ENCODE measurements at places on chromosomes 7 and 10. TPM values are rescaled to one million over a fixed set of nuclear protein-coding genes. Genes with fewer than 3 reads are reported as not detected.

DNA sequence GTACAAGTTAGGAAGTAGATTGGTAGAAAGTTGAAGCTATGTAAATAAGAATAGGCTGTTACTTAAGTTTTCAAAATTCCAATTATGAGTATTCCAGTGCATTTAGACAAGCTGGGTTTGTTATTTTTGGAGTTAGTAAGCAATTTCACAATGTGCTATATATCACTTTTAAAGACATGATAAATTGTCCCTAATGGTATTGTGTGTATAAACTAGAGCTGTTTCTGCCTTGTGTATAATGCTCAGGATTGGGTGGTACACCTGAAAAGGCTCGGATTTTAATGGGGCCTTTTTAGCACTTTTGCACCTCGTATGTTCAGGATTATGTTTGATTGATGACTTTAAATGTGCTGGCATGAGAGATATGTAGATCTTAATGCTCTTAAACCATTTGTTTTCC lies 175.8 kb downstream of the VTI1A start:
- no peak for DNase-seq

The PRPS1L1 gene
- polyA plus RNA-seq: not detected

GRCh38 chr7:1526271-1526754 lies 4.2 kb upstream of the MAFK start:
- no peak for DNase-seq

The SLC26A5 gene
- polyA plus RNA-seq: 0.33 TPM

The ADAM22 gene
- 19.5 TPM for polyA plus RNA-seq

- DNase-seq: no peak
These were observed 3.3 kb downstream of the FRMPD2 start for GRCh38 chr10:48271047-48271730.

- peak; percentile 23 for DNase-seq
These were observed 16.5 kb downstream of the AIFM2 start for GRCh38 chr10:70115948-70116682.

GRCh38 chr7:43283706-43284105 lies 171.3 kb downstream of the HECW1 start:
- DNase-seq: no peak

DNA sequence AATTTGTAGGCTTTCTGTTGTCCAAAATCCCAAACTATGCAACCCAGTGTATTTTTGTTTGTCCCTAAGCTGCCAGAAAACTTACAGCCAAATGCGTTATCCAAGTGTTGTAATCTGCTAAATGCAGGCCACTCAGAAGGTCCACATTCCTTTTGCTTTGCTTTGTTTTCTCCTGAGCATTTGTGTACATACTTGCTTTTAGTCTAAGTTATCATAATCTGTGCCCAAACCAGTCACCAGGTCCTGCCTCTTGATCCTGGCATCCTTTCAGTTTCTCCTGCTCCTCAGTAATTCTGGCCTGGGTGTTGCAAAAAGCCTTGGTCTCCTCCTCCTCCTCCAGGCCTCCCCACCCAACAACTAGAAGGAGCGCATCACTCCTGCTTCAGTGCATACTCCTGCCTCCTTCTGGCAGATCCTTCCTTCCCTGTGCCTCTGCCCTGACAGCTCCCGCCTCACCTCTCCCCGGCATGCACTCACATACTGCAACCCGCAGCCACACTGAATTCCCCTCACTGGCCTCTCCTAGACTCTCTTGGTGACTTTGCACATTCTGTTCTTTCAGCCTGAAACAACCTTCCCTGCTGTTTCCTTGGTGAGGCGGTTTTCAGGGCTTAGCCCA lies 2.3 kb downstream of the DENND2A start:
- DNase-seq: peak; percentile 79

- no peak for DNase-seq
These were observed 244.2 kb downstream of the POU6F2 start for GRCh38 chr7:39221901-39222300.

- DNase-seq: no peak
These were observed 54.9 kb upstream of the ELN start for GRCh38 chr7:73973091-73973490.

- DNase-seq: no peak
These were observed 6.9 kb upstream of the UBE2H start for GRCh38 chr7:129959471-129960203.

- DNase-seq: peak; percentile 63
These were observed 409 bp downstream of the DNMBP start for GRCh38 chr10:100009283-100009792.

The KLF14 gene
- polyA plus RNA-seq: 1.2 TPM

DNA sequence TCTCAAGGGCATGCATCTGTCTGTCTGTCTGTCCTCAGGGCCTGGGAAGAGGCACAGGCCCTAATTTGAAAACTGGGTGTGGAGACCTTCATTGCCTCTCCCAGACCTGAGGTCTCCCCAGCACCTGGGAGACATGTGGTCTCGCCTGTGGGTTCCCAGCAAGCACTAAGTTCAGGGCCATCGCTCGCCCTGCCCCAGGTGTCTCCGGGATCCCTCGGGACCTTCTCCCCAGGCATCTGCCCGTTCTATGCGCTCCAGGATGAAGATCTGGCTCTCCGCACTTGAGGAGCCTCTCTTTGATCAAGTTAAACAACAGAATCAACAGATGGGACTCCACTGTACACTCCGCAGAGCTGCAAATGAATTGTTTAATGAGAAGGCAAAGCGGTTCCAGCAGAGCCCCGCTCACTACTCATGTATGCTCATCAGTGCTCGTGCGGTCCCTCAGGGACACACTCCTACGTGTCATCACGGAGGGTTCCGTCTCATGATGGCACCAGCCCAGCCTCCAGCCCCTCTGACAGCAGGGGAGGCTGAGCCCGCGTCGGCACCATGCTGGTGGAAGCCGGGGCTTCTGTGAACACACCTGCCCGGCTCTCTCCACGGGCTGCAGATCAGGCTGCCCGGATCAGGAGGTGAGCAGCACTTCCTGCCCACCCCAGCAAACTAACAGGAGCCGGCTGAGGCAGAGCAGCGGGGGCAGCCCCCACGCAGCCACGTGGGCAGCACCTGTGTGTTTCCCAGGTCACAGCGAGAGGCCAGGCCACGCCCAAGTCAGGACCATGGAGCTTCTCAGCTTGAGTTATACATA lies 132.8 kb downstream of the TCERG1L start:
- DNase-seq: no peak

DNA sequence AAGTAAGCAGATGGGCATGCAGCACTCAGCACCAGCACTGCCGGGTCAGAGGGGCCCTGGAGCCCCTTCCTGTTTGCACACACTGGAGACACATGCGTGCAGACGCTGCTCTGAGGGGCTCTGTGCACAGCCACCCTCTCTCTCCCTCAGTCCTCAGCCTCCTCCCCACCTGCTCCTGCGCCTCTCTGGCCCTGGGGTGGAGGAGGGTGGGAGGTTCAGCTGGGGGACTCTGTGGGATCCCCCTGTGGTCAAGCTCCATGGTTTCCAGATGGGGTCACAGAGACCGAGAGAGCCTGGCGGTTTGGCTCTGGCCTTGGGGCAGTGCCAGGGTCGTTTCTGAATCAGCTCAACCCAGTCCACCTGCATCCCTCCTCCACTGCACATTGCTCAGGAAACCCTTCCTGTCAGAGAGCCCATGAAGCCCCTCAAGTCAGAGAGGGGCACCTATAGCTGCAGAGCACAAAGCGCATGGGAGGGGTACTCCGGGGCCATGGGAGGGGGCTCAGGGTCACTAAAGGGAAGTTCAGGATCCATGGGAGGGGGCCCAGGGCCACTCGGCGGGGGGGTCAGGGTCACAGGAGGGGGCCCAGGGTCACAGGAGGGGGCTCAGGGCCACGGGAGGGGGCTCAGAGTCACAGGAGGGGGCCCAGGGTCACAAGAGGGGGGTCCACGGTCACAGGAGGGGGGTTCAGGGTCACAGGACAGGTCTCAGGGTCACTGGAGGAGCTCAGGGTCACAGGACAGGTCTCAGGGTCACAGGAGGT lies 161.7 kb downstream of the ADARB2 start:
- no peak for DNase-seq

DNA sequence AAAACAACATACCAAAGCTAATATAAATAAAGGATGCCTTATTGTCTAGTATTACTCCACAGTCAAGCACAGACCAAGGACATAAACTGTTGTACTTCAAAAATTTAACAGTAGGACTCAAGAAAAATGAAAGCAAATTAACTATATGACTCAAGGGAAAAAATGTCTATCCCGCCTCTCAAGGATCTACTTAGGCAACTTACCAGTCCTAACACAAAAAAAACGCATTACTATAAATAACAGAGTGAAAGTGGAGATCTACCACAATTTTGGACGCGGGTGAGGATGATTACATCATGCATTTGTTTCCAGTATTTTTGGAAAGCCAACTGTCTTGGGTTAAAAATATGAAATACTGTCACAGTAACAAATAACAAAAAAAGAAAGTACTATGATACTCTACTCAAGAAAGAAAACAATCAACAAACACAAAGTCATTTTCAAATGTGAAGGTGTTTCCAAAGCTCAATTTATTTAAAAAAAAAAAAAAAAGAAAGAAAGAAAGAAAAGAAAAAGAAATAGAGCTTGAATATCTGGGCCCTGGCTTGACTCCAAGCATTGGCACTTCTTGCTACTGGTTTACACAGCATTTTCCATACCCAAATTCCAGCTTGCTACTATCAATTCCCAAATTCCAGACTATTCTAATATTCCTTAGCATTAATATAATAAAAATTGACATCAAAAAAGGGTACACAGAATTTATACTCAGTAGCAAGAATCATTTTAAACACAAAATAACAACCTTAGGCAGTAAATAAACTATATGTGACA lies 99.4 kb downstream of the RSU1 start:
- DNase-seq: peak; percentile 29

The OGDHL gene
- polyA plus RNA-seq: 0.41 TPM

- DNase-seq: no peak
These were observed 4.1 kb upstream of the DLX6 start for GRCh38 chr7:97001221-97001620.

GRCh38 chr10:119022846-119023552 lies 6.5 kb upstream of the NANOS1 start:
- DNase-seq: no peak

DNA sequence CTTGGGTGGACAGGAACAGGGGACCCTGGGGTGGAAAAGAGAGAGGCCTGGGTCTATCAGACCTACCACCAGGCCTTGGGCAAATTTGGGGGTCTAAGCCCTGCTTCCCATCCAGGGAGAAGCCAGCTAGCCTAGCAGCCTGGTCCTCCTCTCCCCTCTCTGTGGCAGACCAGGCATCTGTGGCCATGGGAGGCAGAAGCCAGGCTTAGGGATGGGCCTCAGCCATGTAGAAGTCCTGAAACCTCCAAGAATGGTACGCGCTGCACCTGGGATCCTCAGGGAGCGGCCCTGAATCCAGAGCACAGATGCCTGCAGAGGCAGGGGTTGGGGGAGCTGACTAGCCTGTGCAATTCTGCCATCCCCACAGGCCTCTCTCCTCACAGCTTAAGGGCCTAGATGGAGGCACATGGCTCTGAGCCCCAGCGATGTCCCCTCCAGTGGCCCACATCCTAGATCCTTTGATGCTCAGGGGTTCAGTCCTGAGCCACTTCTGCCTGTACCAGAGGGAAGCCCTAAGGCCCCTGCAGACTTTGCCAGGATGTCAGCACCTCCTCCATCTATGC lies 21.2 kb downstream of the GRID1 start:
- no peak for DNase-seq

DNA sequence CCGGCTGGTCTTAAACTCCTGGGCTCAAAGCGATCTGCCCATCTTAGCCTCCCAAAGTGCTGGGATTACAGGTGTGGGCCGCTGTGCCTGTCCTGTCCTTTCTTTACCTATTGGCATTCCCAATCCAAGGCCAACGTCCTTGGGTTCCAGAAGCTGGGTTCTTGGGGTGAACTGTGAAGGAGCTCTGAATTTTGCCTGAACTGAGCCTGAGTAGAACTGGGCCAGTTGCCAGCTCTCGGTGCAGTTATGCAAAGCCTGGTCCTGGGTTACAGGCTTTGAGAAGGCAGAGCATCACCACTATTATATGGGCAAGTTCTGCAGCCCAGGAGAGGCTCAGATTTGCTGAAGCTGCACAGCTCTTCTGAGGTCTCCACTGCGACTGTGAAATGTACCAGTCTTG lies 24.6 kb upstream of the SH2D4B start:
- DNase-seq: no peak

DNA sequence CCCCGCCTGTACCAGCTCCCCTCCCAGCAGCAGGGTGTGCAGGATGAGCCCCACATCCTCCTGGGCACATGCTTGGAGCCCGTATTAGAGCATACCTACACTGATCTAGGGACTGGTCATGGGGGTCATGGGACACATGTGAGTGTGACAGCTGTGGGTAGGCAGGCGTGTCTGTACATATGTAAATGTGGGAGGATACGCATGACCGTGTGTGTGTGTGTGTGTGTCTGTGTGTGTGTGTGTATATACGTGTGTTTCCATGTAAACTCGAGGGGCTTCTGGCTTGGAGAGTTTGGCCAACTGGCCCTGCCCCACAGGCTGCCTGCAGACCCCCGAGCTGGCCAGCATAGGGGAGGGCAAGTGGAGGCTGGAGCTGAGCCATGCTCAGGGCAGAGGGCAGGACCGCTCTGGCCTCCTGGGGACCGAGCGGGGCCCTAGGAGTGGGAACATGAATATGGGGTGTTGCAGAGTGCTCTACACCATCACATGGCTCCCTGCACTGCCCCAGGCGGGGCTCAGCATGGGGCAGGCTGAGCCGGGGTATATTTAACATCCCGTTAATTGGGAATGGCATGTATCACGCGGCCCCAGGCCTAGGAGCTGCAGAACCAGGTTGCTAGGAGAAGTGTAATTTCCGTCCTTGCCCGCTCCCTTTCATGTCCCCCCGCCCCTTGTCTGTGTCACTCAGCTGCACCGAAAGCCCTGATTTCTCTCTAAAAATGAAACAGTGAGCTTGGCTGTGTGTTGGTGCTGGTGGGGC lies 152.7 kb upstream of the PCBD1 start:
- DNase-seq: no peak

The SEMA4G gene
- polyA plus RNA-seq: not detected

DNA sequence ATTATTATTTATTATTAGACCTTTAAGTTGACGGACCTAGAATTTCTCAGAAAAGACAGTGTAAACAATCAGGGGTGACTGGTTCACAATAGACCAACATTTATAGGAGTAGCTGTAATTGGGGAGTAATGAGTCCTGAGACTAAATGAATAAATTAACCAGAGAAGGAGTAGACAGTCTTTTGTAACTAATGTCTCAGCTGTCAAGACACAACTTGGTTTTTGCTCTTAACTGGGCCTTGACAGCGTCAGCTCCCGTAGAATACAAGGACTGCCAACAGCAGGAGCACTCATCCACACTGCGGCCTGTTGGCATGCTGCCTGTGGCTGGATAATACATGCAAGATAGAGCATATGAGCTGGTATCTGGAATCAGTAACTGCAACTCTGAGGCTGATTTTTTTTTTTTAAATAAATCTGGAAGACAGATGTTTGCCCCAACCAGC lies 123.9 kb downstream of the CACNA2D1 start:
- peak; percentile 37 for DNase-seq

The GPR85 gene
- polyA plus RNA-seq: 1.7 TPM

Measured in muscle of arm (tissue), 14 donors.